ENCODE measurements at places on chromosomes 1 and 21. TPM values are rescaled to one million over a fixed set of nuclear protein-coding genes. Genes with fewer than 3 reads are reported as not detected.

TEX35 gene
- not detected for total RNA-seq

SELL gene
- 0.40 TPM for total RNA-seq

NES gene
- 6.0 TPM for total RNA-seq

HIVEP3 gene
- 11.0 TPM for total RNA-seq

GRCh38 chr1:230173187-230173975, 106.3 kb downstream of the GALNT2 start:
- no peaks in the 10 kb centered on the region for H3K36me3 ChIP-seq
- DNase-seq = no peak
- H3K4me3 ChIP-seq = no peak overlapping the region
- H3K27me3 ChIP-seq = no peaks in the 10 kb centered on the region
- H3K27ac ChIP-seq = no peak overlapping the region

DNA sequence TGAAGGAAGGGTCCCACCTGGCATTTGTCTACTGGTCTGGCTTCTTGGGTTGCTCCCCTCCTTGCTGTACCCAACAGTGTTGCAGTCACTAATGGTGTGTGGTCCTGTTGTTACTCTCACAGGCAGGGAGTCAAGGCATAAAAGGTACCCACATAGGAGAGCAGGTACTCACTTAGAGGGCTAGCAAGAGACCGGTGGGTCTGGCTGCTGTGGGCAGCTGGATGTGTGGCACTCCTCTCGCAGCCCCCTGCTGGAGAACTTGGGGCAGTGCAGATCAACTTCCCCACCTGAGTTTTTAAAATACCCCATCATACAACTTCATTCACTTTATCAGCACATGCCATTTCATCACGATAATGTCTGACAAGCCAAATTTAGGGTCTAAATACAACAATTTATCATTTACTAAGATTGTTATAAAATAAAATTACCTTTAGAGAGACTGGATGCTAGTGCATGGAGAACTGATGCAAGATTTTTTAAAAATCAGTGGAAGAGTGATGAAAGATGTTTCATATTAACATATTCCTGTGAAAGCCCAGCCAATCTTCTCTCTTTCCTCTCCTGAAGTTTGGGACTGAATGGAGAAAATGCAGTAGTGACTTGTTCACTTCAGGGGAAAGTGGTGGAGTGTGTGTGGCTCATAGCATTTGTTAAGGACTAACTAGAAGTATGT, 42.8 kb downstream of the ACP6 start:
- H3K36me3 ChIP-seq = peaks cover 25% of the 10 kb centered on the region
- no peak for DNase-seq
- H3K4me3 ChIP-seq = no peak overlapping the region
- H3K27ac ChIP-seq = no peak overlapping the region
- no peaks in the 10 kb centered on the region for H3K4me1 ChIP-seq

Measured in esophagus squamous epithelium (tissue), 5 donors.